Fibroblast of skin of back (primary cell): ENCODE measurements at places on chromosomes 3 and 15.

- DNase-seq, result peak; percentile 41
Observed at GRCh38 chr3:71240034-71240433, 343.5 kb downstream of the FOXP1 start.

DNA sequence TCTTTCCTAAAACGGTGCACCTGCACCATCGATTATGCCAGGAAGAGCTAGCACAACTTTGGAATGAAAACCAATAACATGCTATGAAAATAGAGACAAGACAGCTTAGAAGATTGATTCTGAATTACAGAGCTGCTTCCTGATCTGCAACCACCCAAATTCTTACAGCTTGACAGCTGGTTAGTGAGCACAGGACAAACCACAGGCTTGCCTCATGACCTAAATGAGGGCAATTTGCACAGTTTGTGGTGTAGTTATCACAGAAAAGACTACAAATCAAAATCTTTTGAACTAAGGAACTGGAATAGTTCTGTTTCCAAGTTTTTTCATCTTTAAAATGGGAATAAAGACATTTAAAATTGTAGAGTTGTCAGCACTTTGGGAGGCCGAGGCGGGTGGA lies 533.5 kb downstream of the NAALADL2 start:
- no peak for DNase-seq

GRCh38 chr3:71438904-71439303 lies 144.6 kb downstream of the FOXP1 start:
- no peak for DNase-seq

GRCh38 chr3:140546649-140547048 lies 131.2 kb upstream of the TRIM42 start:
- no peak for DNase-seq

DNA sequence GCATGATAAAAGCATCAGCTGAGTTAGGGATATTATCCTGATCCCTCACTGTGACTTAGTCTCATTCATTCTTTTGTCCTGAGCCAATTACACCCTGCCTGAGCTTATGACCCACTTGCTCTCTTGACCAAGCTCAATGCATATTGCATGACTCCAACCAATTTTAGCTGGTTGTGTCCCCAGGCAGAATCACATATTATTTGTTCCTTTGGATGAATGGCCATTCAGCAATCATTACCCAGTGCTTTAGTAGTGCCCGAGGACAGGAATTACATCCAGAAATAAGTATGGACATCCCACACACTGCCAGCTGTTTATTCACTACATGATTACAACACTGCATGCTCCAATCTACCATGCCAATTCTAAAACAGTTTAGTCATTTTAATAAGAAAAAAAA lies 322.5 kb downstream of the ZBBX start:
- DNase-seq, result no peak
